ENCODE measurements at places on chromosomes 12 and 14.

DNA sequence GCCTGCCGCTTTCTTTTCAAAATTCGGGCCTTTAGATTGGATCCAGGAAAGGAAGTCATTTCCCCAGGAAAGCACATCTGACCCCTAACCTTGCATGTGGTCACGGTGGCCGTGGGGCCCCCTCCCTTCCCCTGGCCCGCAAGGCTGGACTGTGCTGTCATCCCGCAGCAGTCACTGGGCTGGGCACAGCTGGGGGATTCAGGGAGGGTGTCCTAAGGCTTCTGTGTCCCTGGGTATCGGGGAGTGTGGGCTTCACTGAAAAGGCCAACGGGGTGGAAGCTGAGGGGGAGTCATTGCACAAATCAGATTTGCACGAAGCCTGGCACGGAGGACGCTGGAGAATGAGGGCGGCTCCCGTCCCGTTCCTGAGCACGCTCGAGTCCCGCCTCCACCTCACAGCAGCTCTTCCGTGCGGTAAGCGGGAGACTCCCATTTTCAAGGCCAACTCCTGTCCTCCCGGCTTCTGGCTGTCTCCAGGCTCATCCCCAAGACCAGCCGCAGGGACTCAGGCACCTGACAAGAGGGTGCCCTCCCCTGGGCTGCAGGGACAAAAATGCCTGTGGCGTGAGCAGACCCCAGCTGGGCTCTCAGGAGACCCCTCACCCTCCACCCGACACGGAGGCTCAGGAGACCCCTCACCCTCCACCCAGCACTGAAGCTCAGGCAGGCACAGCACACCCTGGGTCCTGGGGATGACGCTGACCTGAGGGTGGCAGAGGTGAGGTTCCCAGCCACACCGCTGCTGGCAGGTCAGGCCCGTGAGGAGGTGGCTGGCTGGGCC is 9.6 kb downstream of the XRCC3 start:
- no peak for DNase-seq

DNA sequence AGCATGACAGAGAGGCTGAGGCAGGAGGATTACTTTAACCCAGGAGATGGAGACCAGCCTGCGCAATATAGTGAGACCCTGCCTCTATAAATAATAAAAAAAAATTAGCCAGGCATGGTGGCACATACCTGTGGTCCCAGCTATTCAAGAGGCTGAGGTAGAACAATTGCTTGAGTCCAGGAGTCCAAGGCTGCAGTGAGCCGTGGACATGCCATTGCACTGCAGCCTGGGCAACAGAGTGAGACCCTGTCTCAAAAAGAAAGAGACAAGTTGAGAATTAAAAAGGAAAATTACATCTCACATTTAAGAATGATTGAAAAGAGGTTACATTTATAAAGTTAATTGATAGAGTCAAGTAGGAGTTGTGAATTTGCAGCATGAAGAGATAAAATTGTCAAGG is 91.4 kb upstream of the TMPO start:
- no peak for DNase-seq

- no peak for DNase-seq
These were observed 307.0 kb downstream of the C12orf75 start for GRCh38 chr12:105637470-105637869.

DNA sequence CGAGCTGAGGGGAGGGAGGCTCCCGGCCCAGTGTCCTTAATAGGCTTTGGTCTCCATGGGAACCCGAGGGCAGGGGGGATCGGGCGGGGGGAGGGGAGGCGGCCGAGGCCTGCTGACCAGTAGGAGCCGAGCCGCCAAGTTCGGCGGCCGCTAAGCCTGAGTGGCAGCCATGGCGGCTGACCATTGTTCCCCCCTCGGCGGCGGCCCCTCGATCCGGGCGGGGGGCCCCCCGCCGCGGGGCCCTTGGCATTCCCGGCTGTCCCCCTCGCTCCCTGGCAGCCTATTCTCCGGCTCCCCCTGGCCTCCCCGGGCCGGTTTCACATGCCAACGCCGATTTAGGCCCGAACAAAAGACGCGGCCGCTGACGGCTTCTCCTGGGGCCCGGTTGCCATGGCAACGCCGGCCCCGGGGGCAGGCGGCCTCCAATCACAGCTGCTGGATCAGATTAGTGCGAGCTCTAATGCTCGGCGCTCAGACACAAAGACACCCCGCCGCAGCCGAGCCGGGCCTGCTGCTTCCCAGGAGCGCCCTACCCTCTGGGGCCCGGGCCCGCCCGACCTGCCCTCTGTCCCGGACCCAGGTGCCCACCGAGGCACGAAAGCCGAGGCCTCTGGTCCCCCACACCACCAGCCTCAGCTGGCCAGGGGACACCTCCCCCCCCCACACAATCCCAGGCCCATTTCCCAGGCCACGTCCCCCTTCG is 7.3 kb downstream of the MSI1 start:
- DNase-seq: peak; percentile 90

DNA sequence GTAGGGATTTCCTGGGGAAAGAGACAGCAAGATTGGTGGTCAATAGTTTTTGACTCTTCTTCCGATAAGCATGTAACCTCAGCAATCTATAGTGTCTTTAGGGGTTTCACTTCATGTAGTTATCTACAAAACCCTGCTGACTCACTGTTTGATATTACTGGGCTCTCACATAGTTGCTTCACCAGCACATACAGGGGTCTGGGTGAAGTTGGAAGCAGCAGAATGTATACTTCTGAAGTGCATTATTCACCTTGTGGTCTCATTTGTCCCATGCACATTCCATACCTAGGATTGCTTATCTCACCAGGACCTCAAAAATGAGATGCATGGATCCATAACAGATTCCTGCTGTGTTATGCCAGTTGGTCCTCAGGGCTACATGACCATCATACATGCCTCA is 280.0 kb downstream of the LRIG3 start:
- DNase-seq: no peak

DNA sequence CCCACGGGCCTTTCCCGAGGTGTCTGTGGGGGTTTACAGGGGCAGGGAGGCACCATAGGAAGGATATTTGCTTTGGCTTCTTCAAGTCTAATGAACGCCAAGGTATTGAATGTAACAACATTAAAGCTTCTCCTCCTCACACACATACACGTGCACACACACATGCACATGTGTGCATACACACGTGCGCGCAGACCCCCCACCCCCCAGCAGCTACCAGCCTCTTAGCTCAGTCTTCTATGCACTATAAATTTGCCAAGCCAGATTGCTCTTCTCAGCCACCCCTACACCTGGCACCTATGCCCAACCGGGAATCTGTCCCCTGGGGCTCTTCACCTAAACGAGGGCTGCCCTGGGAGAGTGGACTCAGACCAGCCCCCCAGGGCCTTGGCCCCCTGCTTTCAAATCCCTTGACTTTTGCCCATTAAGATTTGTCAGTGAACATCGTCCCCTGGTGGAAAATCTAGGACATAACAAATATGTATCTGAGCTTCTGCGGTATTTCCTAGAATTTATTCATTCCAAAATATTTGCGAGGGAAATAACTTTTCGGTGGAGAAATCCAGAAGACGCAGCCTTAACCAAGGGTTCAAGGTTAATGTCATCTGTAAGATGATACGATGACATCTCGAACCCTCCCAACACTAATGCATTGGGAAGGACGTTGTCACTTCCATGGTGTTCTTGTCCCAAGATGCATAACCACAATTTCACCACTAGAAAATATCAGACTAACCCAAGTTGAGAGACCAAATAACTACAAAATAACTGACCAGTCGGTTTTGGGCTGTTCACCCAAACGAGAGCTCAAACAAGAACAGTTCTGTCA is 330.4 kb downstream of the MED13L start:
- DNase-seq: no peak

- no peak for DNase-seq
These were observed 58.8 kb downstream of the TTC7B start for GRCh38 chr14:90757452-90757851.

DNA sequence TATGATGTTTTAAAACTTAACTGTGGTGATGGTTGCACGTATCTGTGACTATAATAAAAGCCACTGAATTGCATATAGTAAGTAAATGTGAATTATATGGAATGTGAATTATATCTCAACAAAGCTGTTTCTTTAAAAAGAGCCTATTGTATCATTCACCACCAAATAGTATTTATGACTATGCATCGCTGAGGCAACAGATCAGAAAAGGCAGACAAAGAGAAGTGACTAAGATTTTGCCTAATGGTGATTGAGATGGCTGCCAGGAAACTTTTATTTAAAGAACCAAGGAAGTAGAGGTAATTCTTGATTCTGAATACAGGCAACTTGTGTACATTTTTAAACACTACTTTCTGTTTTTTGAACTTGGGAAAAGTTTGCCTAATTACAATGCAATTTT is 31.7 kb downstream of the DHRS7 start:
- no peak for DNase-seq

DNA sequence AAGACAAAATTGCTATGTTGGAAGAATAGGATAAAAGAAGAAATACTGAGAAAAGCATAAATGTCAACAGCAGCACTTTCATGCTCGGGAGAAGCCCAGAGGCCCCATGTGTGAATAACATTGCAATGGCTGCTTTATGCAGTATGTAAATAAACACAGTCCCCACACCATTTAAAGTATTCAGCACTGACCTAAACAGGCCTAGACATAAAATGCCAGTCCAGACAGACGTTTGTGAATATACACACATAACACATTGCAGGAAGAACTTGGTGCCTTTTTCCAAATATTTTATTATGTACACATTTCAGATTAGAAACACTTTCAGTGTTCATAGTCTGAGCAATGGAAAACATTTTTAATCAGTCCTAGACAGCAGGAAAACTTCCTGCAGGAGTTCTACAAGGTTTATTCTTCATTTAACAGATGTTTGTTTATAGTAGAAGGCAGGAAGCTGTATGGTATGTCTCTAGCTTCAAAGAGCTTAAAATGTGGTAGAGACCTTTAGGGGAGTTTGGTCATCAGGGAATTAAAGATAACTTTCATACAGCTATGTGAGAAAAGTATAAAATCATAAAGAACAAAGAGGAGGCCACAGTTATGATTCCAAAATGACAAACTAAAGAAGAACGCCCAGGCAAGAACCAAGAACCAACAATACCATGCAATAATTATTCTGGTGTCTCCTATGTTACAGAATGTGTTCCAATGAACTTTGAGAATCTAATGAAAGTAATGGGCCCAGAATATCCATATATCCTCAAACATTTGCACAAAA is 30.6 kb upstream of the SLC38A2 start:
- DNase-seq: no peak

- no peak for DNase-seq
These were observed 68.2 kb downstream of the USP15 start for GRCh38 chr12:62328296-62328921.

DNA sequence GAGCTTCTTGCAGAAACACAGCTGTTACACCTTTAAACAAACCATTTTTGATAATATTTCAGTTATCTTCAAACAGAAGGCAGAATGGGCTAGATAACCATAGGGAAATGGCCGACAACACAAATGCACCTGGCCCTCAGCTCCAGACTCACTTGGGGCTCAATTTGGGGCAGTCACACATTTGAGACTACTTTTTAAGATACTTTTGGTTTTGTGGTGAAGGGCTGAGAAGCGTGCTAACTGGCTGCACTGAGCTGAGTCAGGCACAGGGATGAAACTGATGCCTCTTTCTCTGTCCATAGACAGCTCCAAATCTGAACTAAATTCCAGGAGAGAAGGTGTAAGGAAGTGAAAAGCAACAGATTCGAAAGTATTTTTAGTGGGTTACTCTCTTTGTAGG is 18.5 kb upstream of the GRIP1 start:
- no peak for DNase-seq

GRCh38 chr12:23948291-23948690 is 1.2 kb downstream of the SOX5 start:
- DNase-seq: no peak

DNA sequence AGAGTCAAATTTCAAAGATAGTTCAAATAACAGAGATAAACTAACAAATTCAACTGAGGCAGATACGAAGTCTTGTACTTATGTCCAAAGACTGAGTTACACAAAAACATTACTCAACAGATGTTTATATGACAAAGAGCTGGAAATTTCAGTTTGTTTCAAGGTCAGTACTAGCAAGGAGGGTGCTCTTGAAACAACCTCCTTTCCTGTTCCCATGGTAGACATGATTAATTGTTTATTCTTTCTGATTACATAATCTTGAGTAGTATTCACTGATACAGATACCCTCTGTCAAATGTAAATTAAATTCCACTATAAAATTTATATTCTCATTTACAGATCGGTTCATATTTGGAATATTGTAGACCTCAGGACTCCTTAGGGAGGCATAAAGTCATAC is 23.4 kb downstream of the TSPAN8 start:
- no peak for DNase-seq

- no peak for DNase-seq
These were observed 255.0 kb upstream of the NPAS3 start for GRCh38 chr14:32683679-32684078.

DNA sequence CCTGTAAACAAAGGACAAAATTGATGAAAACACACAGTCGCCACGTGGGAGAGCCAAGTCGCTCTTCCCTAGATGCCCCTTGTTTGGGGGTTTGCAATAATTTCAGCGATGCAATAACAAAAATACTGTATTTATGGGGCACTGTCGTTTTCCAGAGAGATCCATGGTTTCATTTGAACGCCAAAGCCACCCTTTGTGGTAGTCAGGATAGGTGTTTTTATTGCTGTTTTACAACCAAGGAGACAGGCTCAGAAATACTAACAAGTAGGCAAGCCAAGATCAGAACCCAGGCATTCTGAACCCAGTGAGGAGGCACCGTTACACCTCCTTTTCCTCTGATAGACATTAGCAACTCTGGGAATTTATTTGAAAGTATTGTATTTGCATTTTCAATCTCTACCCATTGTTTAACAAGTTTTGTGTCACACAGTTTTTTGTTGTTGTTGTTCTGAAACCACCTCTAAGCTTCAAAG is 831 bp upstream of the BTBD7 start:
- no peak for DNase-seq

- no peak for DNase-seq
These were observed 125.9 kb upstream of the GARIN6 start for GRCh38 chr12:99521664-99522063.

GRCh38 chr12:94621662-94622359 is 28.5 kb downstream of the TMCC3 start:
- DNase-seq: no peak

DNA sequence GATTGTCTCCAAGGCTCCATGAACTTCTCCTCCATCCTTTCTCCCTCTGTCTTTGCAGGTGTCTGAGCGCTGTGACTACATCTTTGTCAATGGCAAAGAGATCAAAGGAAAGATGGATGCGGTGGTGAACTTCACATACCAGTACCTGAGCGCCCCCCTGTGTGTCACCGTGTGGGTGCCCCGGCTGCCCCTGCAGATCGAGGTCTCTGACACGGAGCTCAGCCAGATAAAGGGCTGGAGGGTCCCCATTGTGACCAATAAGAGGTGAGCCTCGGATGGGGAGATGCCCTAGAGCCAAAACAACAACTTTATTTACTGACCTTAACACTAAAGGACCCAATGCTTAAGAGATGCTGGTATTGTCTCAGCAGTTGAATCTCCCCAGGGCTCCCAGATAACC is 130.0 kb downstream of the SLC15A4 start:
- no peak for DNase-seq

- DNase-seq: no peak
These were observed 278.7 kb downstream of the PDZRN4 start for GRCh38 chr12:41466802-41467201.

DNA sequence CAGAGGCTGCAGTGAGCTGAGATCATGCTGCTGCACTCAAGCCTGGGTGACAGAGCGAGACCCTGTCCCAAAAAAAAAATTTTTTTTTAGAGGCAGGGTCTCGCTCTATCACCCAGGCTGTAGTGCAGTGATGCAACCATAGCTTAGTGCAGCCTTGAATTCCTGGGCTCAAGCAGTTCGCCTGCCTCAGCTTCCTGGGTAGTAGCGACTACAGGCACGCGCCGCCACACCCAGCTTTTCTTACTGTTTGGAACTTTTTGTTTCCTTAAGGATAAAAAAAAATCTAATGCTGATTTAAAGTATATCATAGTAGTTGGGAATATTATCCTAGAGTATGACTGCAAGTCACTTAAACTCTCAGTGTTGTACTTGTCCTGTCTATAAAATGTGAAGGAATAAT is 7.2 kb downstream of the TMEM19 start:
- DNase-seq: no peak

Data from glutamatergic neuron (in vitro differentiated cells).